ENCODE measurements at places on chromosomes 1 and 21.
A peak's percentile ranks its signal among the peaks of the same experiment; 100 is the strongest.

DNA sequence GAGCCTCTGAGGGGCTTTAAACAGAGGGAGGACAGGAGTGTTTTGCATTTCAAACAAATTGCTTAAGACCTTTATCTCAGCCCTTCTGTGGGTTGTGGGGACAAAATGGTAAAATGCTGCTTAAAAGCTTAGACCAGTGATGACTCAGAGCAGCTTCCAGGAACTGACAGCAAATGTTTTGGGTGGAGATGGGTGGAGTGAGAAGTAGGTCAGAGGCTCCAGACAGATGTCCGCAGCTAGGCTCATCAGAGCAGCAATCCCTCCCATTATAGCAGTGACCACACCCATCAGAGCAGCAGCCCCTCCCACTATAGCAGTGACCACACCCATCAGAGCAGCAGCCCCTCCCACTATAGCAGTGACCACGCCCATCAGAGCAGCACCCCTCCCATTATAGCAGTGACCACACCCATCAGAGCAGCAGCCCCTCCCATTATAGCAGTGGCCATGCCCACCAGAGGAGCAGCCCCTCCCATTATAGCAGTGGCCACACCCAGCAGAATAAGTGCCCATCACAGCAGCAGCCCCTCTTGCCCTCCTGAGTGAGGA lies 532.2 kb downstream of the MATN1 start:
- peak; percentile 81 for DNase-seq

- no peak for DNase-seq
These were observed 658 bp upstream of the COL16A1 start for GRCh38 chr1:31704271-31705079.

DNA sequence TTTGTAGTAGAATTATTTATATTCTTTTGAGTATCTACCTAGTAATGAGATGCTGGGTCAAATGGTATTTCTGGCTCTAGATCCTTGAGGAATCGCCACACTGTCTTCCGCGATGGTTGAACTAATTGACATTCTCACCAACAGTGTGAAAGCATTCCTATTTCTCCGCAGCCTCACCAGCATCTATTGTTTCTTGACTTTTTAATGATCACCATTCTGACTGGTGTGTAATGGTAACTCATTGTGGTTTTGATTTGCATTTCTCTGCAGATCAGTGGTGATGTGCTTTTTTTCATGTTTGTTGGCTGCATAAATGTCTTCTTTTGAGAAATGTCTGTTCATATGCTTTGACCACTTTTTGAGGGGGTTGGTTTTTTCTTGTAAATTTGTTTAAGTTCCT lies 15.3 kb upstream of the IL23R start:
- no peak for DNase-seq

GRCh38 chr1:169924829-169925228 lies 31.1 kb upstream of the SCYL3 start:
- DNase-seq, result no peak

GRCh38 chr1:207333620-207334019 lies 12.1 kb downstream of the CD55 start:
- no peak for DNase-seq

GRCh38 chr1:51330331-51331201 lies at the start of gene TTC39A:
Gene TTC39A, minus strand, starts transcription at chr1:51330562. Its CDS starts 85 bp downstream, at chr1:51330477.
- DNase-seq, result no peak

DNA sequence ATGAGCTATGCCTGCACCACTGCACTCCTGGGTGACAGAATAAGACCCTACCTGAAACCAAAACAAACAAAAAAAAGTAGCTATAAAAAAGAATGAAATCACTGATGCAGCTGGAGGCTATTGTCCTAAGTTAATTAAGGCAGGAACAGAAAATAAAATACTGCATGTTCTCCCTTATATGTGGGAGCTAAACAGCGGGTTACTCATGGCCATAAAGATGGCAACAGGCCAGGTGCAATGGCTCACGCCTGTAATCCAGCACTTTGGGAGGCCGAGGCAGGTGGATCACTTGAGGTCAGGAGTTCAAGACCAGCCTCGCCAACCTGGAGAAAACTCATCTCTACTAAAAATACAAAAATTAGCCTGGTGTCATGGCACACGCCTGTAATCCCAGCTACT lies 152.7 kb downstream of the PIK3R3 start:
- no peak for DNase-seq

DNA sequence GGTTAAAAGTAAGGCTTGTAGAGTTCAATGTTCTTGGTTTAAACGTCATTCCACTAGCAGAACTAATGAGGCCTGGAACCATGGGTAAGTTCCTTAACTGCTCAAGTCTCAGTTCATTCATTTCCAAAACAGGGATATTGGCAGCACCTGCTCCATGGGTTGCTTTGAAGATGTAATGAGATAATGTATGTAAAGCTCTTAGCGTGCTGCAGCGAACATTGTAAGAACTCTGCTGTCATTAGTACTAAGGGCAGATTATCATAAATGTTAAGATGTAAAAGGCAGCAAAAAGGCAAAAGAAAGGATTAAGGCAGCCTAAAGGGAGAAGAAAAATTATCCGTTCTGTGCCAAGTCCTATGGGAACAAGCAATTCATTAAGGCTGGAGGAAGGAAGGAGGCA lies 129.1 kb upstream of the NGF start:
- no peak for DNase-seq

- peak; percentile 85 for DNase-seq
These were observed 3.0 kb upstream of the MDM4 start for GRCh38 chr1:204513117-204513716.

GRCh38 chr1:1073743-1074587 lies at the start of gene RNF223:
Gene RNF223, minus strand, starts transcription at chr1:1074306. Its CDS starts 1,740 bp downstream, at chr1:1072566.
- no peak for DNase-seq

GRCh38 chr1:17423781-17424245 lies 15.7 kb downstream of the RCC2 start:
- no peak for DNase-seq

GRCh38 chr1:224058303-224058702 lies 55.6 kb upstream of the FBXO28 start:
- no peak for DNase-seq

DNA sequence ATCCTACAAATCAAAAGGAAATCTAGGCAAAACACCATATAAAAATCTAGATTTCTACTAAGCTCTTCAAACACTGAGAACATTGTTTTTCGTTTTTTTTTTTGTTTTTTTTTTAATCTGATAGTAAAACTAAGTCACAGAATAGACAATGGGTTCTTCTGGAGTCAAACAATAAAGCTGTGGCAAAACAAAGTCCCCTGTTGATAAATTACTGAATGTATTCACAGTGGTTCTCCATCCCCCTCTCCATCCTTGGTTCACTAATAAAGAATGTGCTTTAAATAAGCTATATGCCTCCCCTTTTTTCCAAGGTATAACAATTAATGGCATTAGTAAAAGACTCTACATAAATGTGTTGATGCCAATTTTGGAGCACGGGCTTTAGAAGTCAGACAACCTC lies 16.7 kb upstream of the ATP1B1 start:
- DNase-seq, result no peak

GRCh38 chr1:16988210-16988609 lies 7.8 kb upstream of the MFAP2 start:
- no peak for DNase-seq

DNA sequence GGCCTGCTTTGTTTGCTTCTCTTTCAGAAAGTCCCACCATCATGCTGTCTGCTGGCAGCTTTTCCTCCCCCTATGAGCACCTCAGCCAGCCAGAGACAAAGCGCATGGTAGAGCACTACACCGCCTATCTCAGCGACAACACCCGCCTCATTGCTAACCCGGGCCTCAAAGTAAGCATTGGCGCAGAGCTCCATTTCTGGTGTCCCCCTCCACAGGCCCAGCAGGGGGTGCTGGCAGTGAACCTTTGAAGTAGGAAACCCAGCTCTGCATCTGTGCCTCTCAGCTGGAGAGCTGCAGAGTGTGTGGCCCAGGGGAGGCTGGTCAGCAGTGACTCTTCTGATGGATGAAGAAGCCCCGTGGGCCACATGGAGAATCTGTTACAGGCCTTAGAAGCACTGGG lies 81.2 kb upstream of the RAVER2 start:
- peak; percentile 12 for DNase-seq

GRCh38 chr1:61284248-61284854 lies 202.0 kb downstream of the NFIA start:
- DNase-seq, result no peak

- DNase-seq, result no peak
These were observed 17.2 kb upstream of the C8A start for GRCh38 chr1:56837244-56837939.

DNA sequence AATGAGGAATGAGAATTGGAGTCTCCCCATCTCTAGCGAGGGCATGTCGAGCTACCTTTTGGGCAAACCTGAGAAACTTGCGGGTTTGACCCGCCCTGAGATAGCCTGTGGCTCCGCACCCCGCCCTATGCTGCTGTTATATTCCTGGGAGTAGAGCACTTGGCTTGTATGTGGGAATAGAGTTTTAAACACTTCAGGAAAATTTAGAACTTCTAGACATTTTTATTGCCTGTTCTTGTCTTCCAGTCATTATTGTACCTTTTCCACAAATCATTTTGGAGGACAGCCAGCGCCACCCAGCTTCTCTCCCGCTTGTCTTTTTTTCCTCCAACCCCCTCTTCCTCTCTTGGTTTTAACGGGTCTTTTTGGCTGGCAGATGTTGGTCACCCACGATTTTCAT lies 738 bp downstream of the GNPAT start:
- DNase-seq, result no peak
